Activated CD4-positive, alpha-beta T cell treated with anti-CD3 and anti-CD28 coated beads for 48 hours (primary cell): ENCODE measurements at places on chromosomes 12 and 14.

GRCh38 chr12:7032990-7033389, 14.7 kb upstream of the LPCAT3 start:
- DNase-seq: no peak

GRCh38 chr12:22677781-22678574, 53.0 kb downstream of the ETNK1 start:
- DNase-seq: no peak

DNA sequence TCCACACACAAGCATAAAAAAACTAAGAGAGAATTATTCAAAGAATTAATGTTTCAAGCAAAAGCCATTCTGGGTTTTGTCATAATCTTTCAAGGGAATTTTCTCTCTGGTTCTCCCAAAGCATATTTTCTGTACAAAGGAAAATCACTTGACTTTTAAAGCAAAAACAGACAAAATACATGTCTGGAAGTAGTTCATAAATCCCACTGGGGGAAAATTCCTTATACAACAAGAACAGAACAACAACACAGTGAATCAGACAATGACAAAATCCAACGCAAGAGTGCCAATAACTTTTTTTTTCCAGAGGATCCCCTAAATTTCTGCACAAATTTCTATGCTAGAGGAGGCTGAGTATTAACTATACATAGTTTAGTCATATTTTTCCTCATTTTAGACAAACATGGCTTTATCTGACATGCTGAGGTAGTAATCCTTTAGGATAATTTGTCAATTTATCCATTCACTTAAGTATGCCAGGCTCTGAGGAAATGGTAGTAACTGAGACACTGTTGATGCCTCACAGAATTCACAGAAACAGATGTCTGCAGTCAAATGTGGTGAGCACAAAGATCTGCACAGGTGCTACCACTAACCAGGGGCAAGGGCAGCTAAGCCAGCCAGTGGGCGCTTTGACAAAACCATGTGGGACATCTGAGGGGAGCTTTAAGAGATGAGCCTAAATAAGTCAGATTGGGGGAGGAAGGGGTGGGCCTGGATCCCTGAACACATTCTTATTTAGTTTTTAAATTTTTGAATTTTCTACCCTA, 38.0 kb downstream of the GRIP1 start:
- DNase-seq: no peak

- DNase-seq: no peak
These were observed 311.7 kb upstream of the FKBP4 start for GRCh38 chr12:2482938-2483660.

DNA sequence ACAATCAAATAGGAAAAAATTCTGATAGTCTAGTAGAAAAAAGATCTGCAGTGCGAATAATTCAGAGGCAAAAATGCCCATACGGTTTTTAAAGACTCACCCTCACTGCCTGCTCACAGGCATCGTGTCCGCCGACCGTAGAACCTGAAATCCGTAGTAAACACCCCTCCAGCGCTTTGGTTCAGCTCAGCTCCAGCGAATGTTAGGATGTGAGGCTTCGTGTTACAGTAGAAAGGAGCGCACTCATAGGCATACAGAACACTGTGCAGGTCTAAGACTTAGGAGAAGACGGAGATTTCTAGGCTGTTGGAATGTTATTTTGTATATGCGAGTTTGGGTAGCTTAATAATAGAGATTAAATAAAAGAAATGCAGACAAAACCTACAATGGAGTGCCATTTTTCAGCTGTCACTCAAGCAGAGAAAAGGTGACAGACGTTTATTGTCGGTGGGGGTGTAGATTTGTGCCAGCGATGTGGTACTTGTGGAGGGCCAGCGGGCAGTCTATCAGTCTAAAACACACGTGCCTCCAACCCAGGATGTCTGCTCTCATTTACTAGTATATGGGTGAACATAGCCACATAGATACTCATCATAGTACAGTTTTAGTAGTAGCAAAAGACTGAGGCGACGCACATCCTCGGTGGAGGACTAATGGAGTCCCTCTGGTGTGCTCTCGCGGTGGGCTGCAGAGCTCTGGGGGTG, 25.7 kb downstream of the SFSWAP start:
- no peak for DNase-seq

GRCh38 chr14:77097006-77097699, 905 bp upstream of the CIPC start:
- DNase-seq: no peak
